ENCODE measurements at places on chromosomes 13 and 19.

DNA sequence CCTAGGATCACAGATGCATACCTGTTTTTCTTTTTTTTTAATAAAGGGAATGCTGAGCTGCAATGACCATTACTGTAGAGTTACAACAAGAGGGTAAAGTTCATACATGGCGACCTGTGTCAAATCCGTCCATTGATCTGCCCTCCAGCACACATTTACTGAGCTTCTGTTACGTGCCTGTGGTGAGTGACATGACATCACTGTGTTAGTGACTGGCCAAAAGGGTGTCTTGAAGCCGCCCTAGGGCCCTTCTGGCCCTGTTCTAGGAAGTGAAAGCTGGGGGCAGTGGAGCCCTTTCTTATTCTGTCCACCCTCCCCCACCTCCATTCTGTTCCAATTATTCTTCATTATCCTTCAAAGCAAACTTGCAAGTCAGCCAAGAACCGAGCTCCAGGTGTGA is 66.3 kb downstream of the ZIC5 start:
- DNase-seq = no peak

DNA sequence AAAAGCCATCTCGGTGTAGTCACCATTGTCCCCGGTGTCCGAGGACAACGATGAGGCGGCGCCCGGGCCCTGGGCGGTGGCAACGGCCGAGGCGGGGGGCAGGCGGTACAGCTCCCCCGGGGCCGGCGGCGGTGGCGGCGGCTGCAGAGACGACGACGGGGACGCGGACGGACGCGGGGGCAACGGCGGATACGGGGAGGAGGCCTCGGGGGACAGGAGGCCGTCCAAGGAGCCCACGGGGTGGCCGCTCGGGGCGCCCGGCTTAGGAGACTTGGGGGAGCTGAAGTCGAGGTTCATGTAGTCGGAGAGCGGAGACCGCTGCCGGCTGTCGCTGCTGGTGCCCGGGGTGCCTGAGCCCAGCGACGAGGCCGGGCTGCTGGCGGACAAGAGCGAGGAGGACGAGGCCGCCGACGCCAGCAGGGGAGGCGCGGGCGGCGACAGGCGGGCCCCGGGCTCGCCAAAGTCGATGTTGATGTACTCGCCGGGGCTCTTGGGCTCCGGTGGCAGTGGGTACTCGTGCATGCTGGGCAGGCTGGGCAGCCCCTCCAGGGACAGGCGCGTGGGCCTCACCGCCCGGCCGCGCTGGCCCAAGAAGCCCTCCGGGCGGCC is 3.5 kb downstream of the IRS2 start:
- DNase-seq = no peak

DNA sequence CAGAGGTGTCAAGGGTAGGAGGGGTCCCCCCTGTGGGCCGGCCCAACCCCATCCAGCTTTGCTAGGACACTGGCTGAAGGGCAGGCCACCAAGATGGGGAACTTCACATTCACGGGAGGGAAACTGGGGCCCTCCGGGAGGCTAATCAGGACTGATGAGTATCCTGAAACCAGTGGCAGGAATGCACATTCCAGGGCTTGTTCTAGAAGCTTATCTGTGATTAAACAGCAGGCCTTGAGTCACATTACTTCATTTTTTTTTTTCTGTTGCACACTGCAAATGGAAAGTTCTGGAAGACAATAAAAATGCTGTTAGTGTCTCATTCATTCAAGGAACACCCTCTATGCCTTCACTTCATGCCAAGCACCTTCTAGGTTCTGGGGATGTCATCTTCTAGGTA is 15.5 kb upstream of the SIGLEC11 start:
- no peak for DNase-seq

DNA sequence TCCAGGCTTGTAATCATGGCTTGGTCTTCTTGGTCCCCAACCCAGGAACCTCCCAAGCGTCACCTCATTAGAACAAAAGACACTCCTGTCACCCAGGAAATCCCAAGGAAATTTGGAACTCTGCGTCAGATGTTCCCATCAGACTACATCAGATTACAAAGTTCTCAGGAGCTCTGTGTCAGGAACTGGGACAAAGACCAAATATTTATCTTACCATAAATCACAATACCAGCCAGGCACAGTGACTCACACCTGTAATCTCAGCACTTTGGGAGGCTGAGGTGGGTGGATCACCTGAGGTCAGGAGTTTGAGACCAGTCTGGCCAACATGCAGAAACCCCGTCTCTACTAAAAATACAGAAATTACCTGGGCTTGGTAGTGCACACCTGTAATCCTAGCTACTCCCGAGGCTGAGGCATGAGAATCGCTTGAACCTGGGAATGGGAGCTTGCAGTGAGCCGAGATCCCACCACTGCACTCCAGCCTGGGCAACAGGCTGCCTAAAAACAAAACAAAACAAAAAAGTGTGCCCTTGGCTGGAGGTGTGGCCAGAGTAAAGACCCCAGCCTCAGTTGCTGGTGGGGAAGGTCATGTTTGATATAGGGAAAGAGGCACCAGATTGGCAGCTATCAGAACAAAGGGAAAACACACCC is 16.7 kb upstream of the CCDC124 start:
- DNase-seq = no peak

DNA sequence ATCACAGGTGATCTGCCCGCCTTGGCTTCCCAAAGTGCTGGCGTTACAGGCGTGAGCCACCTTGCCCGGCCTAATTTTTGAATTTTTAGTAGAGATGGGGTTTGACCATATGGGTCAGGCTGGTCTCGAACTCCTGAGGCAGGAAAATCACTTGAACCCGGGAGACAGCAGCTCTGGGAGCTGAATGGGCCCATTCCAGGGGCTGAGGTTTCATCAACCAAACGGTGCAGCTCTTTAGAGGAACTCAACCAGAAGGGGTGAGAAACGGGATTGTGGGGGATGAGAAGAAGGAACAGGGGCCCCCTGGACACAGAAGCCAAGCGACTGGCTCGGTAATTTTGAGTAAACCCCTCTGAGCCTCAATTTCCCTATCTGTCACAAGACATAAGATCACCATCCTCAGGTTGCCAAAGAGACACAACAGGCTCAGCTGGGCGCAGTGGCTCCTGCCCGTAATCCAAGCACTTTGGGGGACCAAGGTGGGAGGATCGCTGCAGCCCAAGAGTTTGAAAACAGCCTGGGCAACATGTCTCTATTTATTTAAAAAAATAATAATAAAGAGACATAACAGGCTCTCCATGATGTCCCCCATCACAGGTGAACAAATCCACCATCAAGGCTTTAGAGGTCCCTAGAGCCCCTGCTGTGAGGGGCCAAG is 562 bp downstream of the IQCN start:
- DNase-seq = no peak

DNA sequence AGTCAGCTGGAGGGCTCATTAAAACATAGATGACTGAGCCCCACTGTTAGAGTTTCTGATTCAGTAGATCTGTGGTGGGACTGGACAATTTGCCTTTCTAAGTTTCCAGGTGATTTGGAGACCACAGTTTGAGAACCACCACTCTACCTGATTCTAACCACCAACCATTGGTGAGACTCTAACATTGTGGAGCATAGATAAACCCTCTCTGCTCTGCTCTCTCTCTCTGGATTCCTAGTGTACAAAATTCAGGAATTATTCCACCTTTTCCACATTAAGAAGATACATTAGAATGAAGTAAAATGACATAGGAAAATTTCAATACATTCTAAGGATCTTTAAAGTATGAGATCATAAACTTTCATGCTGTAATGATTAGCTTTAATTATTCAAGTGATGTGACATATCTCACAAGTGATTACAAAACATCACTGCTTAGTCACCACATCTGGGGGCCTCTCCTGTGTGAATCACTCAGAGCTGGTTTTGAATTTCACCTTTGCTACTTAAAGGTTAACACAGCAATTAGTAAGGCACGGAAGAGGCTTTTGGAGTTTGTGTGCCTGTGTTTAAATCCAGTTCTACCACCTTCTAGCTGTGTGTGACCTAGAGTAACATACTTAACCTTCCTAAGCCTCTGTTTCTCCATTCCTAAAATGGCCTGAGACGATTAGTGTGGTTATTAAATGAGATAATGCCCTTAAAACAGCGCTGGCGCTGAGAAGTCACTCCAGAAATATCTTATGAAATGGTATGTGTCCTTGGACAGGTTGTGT is 78.5 kb upstream of the NBEA start:
- DNase-seq = peak; percentile 47

- no peak for DNase-seq
Observed at GRCh38 chr13:99959127-99959539, 12.4 kb downstream of the ZIC5 start.

DNA sequence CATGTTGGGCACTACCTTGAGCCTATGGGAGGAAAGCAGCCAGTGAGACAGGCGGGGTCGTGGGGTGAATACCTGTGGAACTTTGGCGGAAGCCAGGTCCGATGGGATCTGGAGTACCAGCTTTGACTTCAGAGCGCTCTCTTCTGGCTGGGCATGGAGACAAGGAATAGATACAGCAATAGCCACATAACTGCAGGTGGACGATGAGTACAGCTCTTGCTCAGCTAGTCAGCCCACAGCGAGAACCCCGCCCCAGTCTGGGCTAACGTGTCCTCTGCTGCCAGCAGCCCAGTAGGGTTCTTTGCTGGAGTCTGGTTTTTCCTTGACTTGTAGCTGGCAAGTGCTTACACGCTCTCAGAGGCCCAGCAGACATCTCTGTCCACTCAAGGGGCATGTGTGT is 83.4 kb downstream of the SIPA1L3 start:
- no peak for DNase-seq

GRCh38 chr13:105545811-105546210 is 989.7 kb downstream of the EFNB2 start:
- DNase-seq = no peak

GRCh38 chr13:113937073-113937472 is 36.8 kb downstream of the C13orf46 start:
- no peak for DNase-seq

GRCh38 chr13:22316494-22317025 is 645.7 kb downstream of the FGF9 start:
- no peak for DNase-seq

- no peak for DNase-seq
Observed at GRCh38 chr13:35947315-35947714, 183.9 kb downstream of the DCLK1 start.

DNA sequence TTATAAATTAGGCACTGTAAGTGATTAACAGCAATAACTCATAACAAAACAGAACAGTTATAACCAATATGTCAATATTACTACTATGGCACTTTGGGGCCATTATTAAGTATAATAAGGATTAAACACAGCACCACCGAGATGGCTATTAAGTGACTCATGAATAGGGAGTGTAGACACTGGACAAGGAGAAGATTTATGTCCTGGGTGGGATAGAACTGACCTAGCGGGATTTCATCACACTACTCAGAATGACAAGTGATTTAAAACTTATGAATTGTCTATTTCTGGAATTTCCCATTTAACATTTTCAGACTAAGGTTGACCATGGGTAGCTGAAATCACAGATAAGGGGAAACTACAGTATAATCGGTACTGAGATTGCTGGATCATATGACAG is 79.0 kb upstream of the SLC7A1 start:
- DNase-seq = no peak

GRCh38 chr13:97119943-97120342 is 102.2 kb upstream of the MBNL2 start:
- no peak for DNase-seq

- no peak for DNase-seq
Observed at GRCh38 chr19:1089891-1090290, 5.3 kb downstream of the POLR2E start.

- DNase-seq = no peak
Observed at GRCh38 chr13:112818698-112819045, 128.8 kb downstream of the ATP11A start.

GRCh38 chr19:43534816-43535761 is 2.1 kb downstream of the ZNF575 start:
- no peak for DNase-seq

DNA sequence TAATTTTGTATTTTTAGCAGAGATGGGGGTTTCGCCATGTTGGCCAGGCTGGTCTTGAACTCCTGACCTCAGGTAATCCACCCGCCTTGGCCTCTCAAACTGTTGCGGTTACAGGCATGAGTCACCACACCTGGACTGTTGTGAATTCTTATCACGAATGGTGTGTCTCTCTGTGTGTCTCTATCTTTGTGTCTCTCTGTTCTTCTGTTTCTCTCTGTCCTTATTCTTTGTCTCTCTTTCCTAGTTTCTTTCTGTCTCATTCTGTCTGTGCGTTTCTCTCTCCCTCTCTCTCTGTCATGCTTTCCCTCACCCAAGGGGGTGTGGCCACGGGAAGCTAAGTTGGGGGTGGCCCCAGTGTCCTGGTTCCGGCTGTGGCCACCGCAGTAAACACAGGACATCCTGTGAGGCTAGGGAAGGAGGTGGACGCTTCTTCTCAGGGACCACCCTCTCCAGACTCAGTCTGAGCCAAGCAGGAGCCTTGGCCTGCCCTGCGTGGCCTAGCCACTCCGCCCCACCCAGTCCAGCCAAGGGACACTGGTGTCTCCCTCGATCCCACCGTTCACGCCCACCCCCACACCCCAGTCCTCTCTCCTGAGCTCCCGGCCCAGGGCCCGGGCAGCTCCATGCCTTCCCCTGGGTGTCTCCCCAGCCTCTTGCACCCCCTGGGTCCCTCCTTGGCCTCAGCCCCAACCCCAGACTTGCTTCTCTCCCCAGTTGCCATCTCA is 3.9 kb upstream of the PRX start:
- no peak for DNase-seq

- DNase-seq = no peak
Observed at GRCh38 chr19:10780368-10780767, 55.6 kb downstream of the TMED1 start.

DNA sequence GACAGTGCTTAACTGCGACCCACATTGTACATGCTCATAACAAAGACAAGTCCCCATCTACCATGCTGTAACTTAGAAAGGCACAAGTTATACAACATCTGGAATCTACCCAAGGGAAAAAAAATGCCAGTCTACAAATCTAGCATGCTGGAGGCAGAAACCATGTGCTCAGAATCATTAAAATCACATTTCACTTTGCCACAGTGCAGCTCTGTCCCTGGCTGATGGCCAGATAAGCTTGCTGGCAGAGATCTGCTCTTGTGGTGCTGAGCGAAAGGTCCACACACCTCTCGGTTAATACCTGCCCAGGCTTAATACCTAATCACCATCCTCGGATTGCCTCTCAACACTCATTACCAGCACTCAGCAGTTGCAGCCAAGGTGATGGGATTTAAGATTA is 74.1 kb upstream of the UQCRFS1 start:
- DNase-seq = no peak

- no peak for DNase-seq
Observed at GRCh38 chr13:30235216-30235615, 72.1 kb downstream of the KATNAL1 start.

DNA sequence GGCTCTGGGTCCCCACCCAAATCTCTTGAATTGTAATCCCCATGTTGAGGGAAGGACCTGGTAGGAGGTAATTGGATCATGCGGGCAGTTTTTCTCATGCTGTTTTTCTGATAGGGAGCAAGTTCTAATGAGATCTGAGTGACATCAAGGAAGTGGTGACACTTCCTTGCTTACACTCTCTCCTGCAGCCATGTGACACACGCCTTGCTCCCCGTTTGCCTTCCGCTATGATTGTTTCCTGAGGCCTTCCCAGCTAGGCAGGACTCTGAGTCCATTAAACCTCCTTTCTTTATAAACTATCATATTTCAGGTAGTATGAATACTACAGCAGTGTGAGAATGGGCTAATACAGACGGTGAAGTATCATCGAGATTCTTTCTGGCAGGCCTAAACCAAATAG is 1040.4 kb upstream of the MIR17HG start:
- no peak for DNase-seq
